ENCODE measurements at places on chromosomes 6 and 20. TPM values are rescaled to one million over a fixed set of nuclear protein-coding genes. Genes with fewer than 3 reads are reported as not detected.

The CALHM5 gene
- total RNA-seq: not detected

The PTGIS gene
- not detected for total RNA-seq

The BAK1 gene
- 27.2 TPM for total RNA-seq

The C20orf144 gene
- total RNA-seq: 0.61 TPM

The LY6G6D gene
- not detected for total RNA-seq

The SEL1L2 gene
- total RNA-seq: not detected

The NOTCH4 gene
- 1.2 TPM for total RNA-seq
